Stimulated activated CD4-positive, alpha-beta T cell treated with anti-CD3 and anti-CD28 coated beads, Interleukin-1b, Interleukin-23, amount 100 ng/mL, for 1 hour (primary cell): ENCODE measurements at places on chromosomes 3 and 15.

GRCh38 chr15:68614286-68615035 is 35.7 kb downstream of the CORO2B start:
- DNase-seq, result no peak

DNA sequence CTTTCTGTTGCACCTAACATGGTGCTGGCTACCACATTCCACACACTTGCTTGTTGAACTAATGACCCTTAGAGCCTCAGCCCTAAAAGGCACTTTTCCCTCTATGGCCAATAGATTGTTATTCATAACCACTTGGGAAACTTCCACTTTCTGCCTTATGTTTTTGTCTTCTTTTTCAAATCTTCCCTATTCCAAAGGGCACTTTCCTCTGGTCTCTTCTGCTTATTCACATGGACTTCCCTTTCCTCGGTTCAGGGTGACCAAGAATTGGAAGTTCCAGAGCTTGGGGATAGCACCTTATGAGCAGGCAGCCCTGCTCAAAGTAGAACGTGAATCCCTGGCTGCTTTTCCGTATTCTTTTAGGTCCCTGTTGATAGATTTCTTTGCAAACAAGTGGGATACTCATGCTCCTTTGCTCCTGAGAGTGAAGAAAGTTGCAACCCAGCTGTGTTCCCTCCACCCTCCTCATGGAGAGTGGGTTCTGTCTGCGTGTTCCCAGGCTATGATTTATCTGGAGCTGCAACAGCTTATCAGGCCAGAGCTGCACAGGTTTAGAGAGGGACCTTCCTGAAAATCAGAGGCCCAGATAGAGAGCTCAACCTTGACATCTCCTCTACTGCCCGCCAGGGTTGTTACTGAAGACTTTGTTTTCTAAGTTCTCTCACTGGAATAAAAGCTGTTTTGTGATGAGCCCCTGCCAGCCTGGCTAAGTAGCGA is 58.8 kb upstream of the MYZAP start:
- no peak for DNase-seq

DNA sequence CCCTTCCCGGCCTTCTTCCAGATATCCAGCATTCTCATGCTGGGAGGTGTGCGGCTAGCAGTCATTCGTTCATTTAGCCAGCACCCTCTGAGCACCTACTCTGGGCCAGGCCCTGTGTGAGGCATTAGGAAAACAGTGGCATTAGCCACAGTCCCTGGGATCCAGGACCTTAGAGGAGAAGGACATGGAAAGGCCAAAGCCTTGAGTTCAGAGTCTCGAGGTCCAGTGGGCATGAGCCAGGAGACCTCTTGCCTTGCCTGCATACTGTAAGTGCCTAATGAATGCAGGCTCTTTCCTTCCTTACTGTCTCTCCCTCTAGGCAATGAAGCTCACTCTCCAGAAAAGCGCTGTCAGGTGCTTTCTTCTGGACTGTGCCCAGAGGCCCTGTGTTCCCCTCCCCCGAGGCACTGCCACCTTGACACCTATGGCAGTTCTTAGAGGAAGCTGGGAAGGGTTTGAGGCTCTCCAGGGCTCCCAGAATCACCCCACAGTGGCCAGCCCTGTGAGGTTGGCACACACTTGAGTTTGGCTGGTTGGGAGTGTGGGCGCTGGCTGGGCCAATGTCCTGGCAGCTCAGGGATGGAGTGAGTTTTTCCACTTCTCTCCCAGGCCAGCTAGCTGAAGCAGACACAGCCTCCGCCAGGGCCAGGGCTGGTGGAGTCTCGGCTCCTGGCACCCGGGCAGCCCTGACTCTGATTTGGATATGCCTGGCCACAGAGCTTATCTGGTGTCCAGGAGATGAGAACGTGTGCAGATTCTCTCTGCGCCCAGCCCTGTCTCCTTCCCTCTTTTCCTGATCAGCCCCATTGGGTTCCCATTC is 5.4 kb downstream of the CORO2B start:
- DNase-seq, result no peak

- DNase-seq, result no peak
These were observed 106.8 kb downstream of the WNT7A start for GRCh38 chr3:13772885-13773745.

- DNase-seq, result no peak
These were observed 17.5 kb downstream of the GASK1A start for GRCh38 chr3:42996633-42997075.

DNA sequence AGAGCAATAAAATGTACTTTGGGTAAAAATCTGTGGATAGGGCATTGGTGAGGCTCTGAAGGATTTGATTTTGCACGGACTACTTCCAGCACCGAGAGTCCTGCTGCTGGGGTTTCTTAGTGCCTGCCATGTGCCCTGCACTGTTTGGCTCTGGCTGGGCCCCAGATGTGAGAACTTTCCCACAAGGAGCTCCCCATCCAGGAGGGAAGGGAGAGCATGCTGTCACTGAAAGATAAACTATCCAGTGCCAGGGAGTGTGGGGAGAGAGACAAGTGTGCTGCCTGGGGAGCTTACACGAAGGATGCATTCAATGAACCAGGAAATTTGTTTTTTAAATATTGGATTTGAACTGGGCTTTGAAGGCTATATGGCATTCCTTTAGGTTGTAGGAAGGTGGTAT is 30.2 kb downstream of the LPP start:
- DNase-seq, result no peak

GRCh38 chr3:71752831-71753700 is 589 bp upstream of the GPR27 start:
- no peak for DNase-seq

GRCh38 chr3:128067489-128067888 is 15.3 kb downstream of the SEC61A1 start:
- DNase-seq, result no peak

GRCh38 chr3:42906070-42906847 is at the start of gene ZNF662:
Gene ZNF662, plus strand, starts transcription at chr3:42906142. Its CDS starts 1,973 bp downstream, at chr3:42908115.
- no peak for DNase-seq

- no peak for DNase-seq
These were observed 211.1 kb upstream of the THBS1 start for GRCh38 chr15:39369768-39370167.

DNA sequence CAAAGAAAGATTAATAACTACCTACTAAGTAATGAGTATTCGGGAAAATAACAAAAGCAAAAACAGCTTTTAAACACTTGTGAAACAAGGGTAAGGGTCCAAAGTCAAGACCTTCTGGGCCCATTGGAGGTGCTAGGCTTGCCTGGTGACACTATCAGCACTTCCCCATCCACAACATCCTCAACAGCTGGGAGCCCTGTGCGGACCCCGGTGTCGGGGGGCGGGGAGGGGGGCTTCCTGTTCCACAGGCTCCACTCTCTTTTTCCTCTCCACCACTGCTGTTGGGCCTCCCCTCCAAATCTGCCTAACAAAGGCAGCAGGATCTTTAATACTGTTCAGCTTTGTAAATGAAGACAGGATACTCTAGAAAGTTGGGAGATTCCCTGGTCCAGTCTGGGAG is 21.6 kb downstream of the NGRN start:
- no peak for DNase-seq

GRCh38 chr15:79035814-79036213 is 54.8 kb downstream of the RASGRF1 start:
- DNase-seq, result no peak

DNA sequence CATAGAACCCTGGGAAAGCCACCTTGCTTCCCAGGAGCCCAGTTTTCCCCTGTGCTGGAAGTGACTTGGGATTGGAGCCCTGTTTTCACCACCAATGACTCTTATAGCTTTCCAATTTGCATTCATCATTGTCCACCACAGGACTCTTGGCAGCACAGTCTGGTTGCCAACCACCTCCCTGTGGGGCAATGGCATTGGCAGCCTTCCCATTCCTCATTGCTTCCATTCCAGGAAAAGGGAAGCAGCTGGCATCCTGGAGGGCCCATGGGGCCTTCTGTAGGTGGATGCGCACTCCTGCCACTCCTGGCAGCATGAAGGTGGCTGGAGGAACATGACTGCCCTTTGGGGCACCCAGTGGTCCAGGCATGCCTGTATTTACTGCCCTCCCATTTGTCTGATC is 57.7 kb downstream of the FEM1B start:
- no peak for DNase-seq

- DNase-seq, result no peak
These were observed 151.0 kb upstream of the THBS1 start for GRCh38 chr15:39429898-39430357.
